Hindlimb muscle (tissue), 1 donor: ENCODE measurements at places on chromosomes 2 and 18. TPM values are rescaled to one million over a fixed set of nuclear protein-coding genes. Genes with fewer than 3 reads are reported as not detected.

GRCh38 chr18:12048010-12048826, 45.4 kb upstream of the ANKRD62 start:
- no peak for DNase-seq

DNA sequence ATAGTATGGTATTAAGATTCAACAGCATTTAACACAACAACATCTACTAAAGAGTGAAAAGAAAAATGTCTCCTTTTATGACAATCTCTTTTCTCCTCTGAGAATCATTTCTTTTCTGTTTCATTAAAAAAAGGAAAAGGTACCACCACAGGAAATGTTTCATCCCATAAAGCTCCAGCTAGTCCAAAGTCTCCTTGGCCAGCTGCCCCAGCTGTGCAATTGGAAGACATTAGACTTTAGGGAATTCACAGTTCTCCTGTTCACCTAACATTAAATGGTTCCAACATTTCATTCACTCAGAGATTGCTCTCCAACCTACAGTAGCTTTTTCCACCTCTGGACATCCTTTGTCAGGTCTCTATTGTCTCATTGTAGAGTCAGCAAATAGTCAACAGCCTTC, 78.7 kb upstream of the YPEL5 start:
- no peak for DNase-seq

GRCh38 chr2:27427863-27428212, 593 bp upstream of the NRBP1 start:
- DNase-seq, result no peak

DNA sequence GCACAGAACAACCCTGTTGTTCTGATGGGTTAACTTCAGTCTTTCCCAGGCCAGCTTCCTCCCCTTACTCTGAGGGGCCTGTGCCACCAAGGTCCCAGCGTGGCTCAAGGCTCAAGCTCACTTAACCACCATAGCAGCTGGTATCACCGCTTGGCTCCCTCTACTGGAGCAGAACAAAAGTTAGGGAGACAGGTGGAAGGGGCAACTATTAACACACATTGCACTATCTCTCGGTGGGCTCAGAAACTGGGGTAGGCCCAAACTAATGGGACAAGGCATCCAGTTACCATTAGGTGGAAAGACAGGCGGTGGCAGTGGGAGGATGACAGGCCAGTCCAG, 88.7 kb upstream of the ATL2 start:
- DNase-seq, result no peak

DNA sequence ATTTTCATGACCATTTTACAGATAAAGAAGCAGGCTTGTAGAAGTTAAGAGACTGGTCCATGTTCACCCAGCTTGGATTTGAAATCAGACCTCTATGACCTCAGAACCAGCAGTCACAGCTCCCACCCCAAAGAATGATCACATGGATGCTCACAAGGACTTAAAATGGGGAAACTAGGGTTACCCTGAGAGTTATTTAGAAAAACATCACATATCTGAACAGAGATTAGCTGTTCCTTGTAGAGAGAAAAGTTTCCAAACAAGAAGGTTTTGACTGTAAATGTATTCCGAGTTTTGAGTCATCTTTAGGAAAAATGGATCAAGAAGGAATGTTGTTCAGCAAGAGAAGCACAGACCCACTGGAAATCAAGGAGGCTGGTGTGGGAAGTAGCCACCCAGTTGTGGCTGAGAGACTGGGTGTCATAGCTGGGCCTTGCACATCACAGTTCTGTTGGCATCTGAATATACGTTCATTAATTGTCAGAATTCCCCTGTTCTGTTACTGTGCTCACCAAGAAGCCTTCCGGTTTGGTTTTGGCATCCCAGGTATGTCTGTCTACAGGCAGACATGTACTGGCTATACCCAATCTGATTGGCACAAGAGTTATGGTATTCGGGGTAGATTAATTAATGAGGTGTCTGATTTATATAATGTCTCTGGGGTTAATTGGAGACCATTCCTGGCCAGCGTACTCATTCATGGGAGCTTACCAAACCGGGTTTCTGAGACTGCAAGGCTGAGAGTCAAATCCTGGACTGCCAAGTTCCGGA, 371.8 kb upstream of the SLC14A2 start:
- no peak for DNase-seq

GRCh38 chr2:118055512-118056164, 32.6 kb upstream of the INSIG2 start:
- no peak for DNase-seq

- DNase-seq, result no peak
These were observed 188.2 kb downstream of the ZFP36L2 start for GRCh38 chr2:43038034-43038695.

DNA sequence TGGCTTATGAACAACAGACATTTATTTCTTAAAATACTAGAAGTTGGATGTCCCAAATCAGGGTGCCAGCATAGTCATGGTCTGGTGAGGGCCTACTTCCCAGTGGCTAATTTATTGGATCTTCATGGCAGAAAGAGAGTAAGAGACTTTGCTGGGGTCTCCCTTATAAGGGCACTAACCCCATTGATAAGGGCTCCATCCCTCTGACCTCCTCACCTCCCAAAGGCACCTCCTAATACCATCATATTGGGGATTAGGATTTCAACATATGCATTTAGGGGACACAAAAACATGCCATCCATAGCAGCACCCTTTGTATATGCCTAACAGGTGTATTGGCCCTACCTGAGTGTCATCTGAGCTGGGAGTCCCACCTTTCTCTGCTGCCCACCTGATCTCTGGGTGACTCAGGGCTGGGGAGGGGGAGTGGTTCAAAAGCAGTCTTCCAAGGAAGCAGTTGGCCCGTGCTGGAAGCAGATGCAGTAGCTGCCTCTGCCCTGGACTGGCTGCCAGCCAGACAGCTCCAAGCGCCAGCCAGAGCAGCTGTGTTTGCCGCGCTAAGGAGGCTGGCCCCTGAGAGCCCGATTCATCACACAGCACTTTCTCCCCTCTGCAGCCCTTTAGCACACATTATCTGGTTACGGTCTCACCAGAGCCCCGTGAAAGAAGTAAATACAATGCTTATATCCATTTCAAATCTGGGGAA, 84.6 kb downstream of the SMAD7 start:
- peak; percentile 61 for DNase-seq

DNA sequence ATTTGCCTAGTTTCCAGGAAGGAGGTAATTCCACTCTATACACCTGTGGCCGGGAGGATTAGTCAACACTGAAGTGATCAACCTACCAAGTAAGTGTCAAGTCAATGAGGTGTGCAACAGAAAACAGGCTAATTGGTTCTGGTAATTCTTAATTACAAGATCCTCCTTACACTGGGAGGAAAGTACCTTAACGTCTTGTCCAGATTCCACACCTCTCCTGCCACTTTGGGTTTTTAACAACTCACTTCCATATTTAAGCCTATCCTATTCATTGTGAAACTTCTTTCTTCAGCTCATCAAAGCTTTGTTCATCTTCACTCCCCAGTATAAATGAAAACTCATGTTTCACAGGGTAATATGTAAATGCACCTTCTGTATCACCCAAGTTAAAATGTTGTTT, 22.0 kb upstream of the MAP4K4 start:
- no peak for DNase-seq

- DNase-seq, result no peak
These were observed 380.5 kb downstream of the DLGAP1 start for GRCh38 chr18:4074647-4075046.

DNA sequence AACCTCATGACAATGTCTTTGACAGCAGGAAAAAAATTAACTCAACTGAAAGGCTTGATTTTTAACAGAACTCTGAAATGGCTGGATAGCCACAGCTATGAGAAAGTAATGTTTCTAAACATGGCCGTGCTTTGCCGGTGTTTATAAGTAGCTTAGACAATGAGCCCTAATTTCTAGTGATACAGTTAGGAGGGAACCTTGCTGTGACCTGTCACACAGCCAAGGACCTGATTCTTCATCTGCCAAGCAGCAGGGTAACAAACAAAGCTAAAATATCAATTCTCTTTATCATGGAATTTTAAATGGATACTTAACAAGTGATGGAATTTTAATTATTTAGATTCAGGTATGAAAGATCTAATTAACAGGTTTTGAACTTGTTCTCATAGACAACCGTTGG, 24.3 kb upstream of the DYNC2LI1 start:
- DNase-seq, result no peak

DNA sequence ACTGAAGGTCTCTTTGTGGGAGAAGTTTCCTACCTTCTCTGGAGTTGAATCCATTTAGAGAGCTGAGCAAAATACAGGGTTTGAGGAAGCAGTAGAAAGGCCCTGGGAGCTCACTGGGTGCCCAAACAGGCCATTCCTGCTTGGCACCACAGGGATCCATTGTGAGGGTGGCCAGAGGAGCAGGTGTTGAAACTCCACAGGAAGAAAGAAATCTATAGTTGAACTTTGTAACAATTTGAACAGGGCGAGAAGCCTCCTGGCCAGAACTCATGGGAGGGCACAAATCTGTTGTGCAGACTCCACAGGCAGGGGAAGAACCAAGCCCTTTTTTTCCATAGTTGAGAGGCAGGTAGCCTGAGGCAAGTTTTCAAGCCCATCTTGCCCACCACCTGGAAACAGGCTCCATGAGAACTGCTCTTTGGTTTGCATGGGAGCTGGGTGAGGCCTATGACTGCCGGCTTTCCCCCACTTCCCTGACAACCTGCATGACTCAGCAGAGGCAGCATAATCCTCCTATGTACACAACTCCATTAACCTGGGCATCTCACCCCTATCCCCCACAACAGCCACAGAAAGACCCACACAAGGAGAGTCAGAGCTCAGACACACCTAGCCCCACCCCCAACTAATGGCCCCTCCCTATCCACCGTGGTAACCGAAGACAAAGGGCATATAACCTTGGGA, 1053.0 kb downstream of the TSN start:
- no peak for DNase-seq

- DNase-seq, result no peak
These were observed 52.2 kb downstream of the FAM178B start for GRCh38 chr2:96934182-96934495.

DNA sequence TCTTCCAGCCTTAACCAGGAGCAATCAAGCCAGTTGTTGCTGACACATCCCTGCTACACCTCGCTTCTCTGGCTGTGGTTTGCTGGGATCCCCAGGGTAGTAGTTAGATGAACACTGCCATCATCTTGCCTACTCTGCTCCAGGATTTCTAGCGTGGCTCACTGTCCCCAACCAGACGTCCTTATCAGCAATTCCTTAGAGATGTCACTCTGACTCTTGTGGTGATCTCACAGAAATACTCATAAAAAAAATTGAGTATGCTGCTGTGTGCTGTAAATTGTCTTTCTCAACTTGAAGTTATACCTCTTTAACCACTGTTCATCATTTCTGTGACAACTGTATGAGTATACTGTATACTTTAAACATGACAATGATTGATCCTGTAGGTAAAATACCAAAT, 63.2 kb downstream of the PLCL1 start:
- no peak for DNase-seq

DNA sequence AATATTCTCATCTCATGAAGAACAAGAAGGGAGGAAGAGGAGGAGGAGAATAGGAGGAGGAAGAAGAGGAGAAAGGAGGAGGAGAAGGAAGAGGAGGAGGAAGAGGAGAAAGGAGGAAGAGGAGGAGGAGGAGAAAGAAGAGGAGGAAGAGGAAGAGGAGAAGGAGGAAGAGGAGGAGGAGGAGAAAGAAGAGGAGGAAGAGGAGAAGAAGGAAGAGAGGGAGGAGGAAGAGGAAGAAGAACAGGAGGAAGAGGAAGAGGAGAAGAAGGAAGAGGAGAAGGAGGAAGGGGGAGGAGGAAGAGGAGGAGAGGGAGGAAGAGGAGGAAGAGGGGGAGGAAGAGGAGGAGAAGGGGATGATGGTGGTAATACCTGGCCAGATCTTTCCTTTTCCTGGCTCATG, 70.0 kb upstream of the PTPRM start:
- no peak for DNase-seq

GRCh38 chr18:3102983-3103382, 90.0 kb upstream of the LPIN2 start:
- no peak for DNase-seq

DNA sequence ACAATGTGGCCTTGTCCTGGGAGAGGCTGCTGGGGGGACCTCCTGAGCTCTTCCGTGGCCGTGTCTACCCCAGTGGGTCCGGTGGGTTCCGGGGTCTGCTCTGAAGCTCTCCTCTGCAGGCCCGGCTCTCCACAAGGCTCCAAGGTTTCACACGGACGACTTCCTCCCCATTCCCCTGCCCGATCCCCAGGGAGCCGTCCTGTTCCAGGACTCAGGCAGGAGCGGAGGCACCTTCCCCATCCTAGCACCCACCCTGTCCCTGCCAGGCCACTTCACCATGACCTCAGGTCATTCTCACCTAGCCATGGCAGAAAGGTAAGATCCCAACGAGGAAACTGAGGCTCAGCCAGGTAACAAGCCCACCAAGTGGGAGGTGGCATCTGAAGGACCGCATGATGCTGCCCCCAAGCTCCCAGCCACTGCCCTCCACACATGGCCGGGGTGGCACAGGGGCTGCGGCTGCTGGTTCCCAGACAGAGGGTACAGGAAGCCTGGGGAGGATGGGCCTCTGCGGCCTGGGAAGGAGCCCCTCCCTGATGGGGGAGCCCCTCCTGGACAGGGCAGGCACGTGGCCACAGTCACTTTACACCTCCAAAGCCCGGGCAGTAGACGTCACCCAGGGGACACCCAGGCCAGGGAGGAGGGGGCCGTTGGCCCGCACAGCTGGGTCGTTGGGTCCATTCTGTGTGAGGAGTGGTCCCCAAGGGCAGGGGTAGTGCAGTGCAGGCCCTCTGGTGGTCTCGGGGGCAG, 274.0 kb downstream of the NDUFA10 start:
- no peak for DNase-seq

- no peak for DNase-seq
These were observed 90.7 kb downstream of the NOL10 start for GRCh38 chr2:10599089-10599488.

DNA sequence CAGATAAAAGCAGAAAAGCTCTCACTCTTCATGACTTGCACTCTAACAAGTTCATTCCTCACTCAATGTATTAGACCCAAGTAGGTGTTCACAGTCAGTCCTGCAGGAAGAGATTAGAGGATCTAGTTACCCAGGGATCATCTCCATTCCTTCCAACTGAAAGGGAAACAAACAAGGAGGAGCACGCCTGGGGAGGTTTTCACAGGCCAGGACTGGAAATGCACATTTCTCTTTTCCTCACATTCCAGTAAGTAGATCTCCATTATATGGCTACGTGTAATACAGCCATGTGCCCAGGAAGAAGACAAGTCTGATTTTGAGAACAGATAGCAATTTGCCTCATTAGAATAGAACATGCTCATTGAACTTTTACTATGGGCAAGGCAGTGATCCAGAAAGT, 1132.2 kb upstream of the FAM98A start:
- DNase-seq, result no peak

The CNRIP1 gene
- 22.4 TPM for polyA plus RNA-seq

The GALR1 gene
- 0.09 TPM for polyA plus RNA-seq

The CDK15 gene
- 2.9 TPM for polyA plus RNA-seq

The AFF3 gene
- polyA plus RNA-seq, result 3.9 TPM

The MAPRE3 gene
- 41.2 TPM for polyA plus RNA-seq

The ARHGAP25 gene
- 3.7 TPM for polyA plus RNA-seq

The LHCGR gene
- 0.25 TPM for polyA plus RNA-seq

The IMP4 gene
- 42.7 TPM for polyA plus RNA-seq

The UCN gene
- polyA plus RNA-seq, result 2.5 TPM

The RBKS gene
- 1.4 TPM for polyA plus RNA-seq

The FAM228A gene
- polyA plus RNA-seq, result 0.37 TPM

The ZEB2 gene
- polyA plus RNA-seq, result 132 TPM
